ENCODE measurements at places on chromosomes 11 and 22. TPM values are rescaled to one million over a fixed set of nuclear protein-coding genes. Genes with fewer than 3 reads are reported as not detected.
A peak's percentile ranks its signal among the peaks of the same experiment; 100 is the strongest.

GRCh38 chr11:74820763-74821162, 72.1 kb downstream of the RNF169 start:
- DNase-seq, result no peak

DNA sequence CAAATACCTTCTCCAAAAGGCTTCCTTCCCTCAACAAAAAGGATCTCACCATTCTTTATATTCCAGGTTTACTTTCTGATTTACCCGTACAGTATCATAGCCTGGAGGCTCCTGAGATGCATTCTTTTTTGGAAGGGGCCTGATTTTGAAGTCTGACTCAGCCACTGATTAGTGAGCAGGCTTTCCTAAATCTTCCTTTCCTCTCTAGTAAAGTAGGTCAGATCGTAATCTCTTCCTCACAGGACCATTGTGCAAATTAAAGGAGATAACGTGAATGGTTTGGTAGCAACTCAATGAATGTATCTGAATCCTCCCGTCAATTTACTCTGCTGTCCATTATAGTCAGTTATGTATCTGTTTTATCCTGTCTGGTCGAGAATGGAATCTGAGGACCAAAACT, 227.7 kb upstream of the ANO5 start:
- no peak for DNase-seq

DNA sequence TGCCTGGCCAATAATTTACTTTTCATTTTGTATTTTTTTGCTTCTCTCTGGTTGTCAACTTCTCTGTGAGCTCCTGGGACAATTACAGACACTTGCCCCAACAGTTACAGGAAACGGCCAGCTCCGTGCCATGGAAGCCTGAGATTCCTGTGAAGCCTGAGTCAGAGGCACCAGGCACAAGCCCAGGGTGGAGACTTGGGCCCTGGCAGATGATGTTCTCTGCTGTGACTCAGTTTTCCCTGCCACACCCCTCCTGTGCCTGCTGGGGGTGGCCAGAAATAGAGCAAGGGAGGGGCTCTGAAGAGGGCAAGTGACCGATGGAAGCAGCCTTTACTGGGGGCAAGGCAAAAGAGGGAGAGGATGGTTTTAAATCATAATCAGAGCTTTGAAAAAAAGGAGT, 4.9 kb downstream of the ATP5MGL start:
- DNase-seq, result no peak

DNA sequence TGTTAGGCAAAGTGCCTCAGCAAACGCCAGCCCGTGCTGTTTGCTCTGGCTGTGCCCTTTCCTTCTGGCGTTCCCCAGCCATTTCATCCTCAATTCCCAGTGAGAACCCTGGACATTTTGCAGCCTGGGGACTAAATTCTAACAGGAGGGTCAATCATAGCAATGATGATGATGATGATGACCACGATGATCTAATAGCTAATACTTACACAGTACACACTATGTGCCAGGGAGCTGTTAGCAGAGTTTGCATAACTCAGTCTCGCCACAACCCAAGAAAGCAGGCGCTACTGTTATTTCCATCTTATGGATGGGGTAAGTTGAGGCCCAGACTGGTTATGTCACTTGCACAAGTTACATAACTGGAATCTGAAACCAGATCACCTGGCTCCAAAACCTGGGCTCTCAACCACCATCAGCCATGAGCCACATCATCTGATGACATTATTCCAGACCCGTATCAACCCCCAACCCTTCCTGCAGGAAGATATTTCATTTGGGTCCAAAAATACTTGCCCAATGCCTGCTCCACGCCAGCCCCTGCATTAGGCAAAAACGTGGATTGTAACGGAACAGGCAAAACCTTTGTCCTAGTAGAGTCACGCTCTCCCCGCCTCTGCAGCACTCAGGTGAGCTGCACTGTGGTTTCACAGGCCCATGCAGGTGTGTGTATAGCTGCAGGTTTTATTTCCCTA, 132.6 kb upstream of the SERPIND1 start:
- no peak for DNase-seq

DNA sequence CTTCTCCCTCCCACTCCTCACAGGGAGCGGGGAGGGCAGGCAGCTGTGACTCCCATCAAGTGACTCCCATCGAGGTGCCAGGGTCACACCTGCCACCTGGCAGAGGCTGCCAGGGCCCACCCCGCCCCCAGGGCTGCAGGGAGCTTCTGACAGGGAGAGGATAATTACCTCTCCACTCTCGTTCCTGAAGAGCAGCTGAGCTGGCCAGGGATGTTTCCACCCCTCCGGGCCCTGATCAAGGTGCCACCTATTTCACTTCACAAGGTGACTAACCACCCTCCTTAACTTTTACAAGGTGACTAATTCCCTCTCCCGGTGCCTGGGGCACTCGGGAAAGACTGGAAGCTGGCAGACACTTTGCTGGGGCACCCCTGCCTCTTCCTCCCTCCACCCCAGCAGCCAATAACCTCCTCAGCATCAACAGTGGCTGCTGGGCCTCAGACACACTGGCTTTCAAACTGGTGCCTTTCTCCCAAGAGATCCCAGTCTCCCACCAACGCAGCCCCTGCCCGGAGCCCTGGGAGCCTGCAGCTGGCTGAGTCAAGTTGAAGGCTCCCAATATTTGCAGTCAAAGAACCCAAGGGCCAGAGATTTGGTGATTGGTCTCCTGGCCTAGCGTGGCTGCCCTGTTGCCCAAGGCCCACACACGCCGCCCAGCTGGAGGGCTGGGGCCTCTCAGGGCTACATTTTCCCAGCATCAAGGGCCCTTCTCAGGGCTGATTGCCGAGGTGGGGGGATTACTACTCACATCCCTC, 22.0 kb upstream of the MYRF start:
- DNase-seq, result no peak

DNA sequence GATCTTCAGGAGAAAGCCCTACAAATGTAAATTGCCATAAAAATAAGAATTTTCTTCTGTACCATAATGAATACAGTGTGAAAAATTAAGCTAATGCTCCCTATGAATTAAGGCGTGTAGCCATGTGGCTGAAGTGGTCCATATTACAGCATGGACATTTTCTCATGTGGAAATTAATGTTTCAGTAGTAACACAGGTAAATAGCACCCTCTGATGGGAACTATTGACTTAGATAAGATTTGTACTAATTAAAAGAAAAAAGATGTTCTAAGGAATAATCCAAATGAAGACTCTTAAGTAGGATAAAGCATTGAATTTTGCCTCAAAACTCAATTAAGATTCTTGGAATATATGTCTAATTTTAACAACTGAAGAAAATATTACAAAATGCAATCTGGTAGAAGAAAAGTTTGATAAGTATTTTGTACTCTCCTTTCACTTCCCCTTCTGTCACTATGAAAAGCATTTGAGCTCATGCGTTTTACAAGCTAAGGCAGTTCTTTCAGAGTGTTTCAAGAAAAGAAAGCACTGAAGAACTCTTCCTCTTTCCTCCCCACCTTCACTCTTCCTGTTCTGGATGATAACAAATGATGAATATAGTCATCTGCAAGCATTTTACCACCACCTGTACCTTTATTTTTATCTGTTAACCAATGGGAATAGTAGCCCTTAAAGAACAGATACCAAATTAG, 9.9 kb upstream of the OR8D2 start:
- no peak for DNase-seq

DNA sequence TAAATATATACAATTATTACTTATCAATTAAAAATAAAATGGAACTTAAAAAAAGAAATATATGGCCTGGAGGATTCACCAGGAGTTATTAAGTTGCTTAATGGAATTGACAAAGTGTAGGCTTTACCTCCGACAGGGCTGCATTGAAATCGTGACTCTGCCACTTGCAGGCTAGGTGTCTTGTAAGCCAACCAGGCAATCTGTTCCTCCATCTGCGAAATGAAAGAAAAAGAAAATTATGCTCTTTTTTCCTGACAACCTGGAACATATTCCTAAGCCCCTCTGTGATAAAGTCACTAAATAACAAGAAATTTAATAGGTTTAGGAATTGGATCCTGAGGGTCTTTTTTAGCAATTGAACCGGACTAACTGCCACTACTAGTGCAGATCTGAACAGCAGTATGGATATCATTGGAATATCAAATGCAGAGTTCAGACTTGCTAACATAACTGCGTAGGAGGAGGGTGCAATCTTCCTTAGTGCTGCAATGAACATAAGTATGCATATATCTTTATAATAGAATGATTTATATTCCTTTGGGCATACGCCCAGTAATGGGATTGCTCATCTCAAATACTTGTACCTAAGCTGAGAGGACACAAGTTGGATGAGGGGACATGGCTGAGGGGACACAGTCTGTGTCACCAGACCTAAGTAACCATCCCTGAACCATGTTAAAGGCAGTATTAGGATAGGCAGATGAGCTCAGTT, 42.5 kb upstream of the CEP126 start:
- DNase-seq, result no peak

GRCh38 chr11:64384981-64385944, 26.3 kb downstream of the RPS6KA4 start:
- DNase-seq, result no peak

GRCh38 chr11:103668859-103669258, 367.6 kb upstream of the DDI1 start:
- no peak for DNase-seq

- DNase-seq, result peak; percentile 64
Observed at GRCh38 chr22:47175151-47176025, 412.9 kb downstream of the TBC1D22A start.

GRCh38 chr11:69355346-69355940, 61.5 kb downstream of the MYEOV start:
- peak; percentile 60 for DNase-seq

- no peak for DNase-seq
Observed at GRCh38 chr11:131408025-131408640, 37.7 kb downstream of the NTM start.

- DNase-seq, result no peak
Observed at GRCh38 chr22:42604403-42604802, 10.3 kb downstream of the POLDIP3 start.

- DNase-seq, result no peak
Observed at GRCh38 chr11:67302571-67303131, 679 bp upstream of the SSH3 start.

DNA sequence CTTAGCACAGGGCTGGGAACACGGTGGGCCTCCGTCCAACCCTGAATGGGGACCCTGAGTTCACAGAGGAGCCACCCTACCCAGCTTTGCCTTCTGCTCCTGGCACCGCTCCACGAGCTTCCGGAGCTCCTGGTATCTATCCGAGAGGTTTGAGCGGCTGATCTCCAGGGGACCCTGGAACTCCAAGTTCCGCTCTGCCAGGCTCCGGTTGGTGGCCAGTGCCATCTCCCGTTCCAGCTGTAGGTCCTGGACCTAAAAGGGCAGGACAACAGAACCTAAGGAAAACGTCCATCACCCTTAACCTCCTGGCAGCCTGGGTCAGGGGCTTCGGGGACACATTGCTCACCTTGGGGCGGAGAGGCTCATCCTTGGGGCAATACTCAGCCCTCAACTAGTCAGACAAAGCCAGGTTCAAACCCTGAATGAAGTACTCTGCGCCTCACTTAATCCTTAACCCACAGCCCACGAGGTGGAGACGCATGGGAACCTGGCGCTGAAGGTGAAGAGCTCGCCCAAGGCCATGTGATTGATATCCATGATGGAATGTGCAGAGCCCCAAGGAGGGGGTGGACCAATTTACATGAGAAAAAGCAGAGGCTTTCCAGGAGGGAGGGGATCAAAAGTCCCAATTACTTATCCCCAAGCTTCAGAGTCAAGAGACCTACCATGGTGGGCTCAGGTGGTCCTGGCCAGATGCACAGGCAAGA, 27.1 kb downstream of the VPS37C start:
- no peak for DNase-seq

DNA sequence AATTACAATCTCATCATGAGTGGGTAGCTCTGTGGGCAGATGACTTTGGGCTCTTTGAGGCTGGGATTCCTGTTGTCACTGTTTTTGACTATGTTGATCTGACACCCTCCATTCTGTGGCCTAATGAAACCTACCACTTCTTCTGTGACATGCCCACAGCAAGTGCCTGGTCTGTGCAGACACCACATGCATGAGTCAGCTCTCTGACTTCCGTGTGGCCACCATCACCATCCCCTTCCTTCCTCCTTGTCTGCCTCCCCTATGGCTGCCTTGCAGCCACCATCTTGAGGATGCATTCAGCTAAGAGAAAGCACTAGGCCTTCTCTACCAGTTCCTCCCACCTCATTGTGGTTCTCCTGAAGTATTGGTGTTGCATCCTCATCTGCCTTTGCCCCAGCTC, 15.3 kb upstream of the OR10V1 start:
- DNase-seq, result no peak

DNA sequence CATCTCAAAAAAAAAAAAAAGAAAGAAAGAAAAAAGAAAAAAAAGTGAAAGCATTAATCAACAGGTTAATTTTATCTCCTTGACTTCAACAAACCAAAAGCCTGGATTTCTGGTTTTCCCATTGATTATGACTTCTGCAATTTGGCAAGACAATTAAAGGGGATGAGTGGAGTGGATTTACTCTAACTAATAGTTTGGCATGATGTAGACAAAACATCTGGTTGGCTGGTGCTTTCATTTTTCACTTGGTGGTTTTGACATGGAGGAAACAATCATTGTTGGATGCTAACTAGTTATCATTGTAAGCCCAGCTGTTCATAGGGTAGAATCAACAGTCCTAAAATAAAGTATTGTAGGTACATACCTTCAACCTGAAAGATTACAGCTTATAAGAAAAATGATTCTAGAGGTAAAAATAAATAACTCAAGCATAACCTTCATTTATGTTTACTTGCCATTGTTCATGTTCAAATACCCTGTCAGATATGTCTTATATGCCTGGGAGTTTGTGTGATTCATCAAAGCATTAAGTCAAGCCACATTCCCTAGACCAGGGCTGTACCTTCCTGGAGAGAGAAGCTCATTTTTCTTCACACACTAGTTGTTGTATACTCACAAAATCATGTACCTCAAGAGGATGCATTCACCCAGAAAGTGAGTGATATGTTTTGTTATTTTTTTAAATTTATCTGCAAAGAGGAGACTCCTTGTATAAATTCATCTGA, 15.1 kb downstream of the FIBIN start:
- DNase-seq, result no peak

GRCh38 chr11:18299721-18300120, 22.2 kb downstream of the HPS5 start:
- DNase-seq, result no peak

DNA sequence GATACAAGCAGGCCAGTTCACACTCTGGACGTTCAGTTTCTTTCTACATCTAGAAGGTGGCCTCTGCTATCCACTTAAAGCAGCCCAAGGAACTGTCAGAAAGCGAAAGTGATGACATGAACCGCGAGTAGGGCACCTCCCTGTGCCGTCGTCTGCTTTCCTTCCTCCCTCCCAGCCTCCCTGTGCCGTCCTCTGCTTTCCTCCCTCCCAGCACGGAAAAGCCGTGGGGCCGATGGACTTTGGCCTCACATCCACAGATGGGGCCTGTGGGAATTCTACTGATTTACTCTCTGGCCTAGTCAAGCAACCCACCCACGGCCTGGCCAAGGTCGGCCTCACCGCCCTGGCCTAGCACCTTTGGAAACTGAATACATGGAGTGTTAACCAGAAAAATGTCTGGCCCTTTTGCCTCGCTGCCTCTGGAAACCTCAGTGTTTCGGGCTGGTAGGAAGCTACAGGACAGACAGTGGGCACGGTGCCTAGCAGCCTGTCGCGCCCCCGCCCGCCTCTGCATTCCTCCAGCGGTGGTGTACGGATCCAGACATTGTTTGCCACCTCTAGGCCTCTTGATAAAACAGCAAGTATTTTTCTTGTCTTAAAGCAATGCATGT, 14.2 kb downstream of the PEX26 start:
- no peak for DNase-seq

The SMC1B gene
- not detected for total RNA-seq

The IGHMBP2 gene
- 28.8 TPM for total RNA-seq

The SCN2B gene
- 2.8 TPM for total RNA-seq
